ENCODE measurements at places on chromosomes 11 and 22. TPM values are rescaled to one million over a fixed set of nuclear protein-coding genes. Genes with fewer than 3 reads are reported as not detected.
A peak's percentile ranks its signal among the peaks of the same experiment; 100 is the strongest.

The KCNK7 gene
- total RNA-seq = 0.71 TPM

The OSBP2 gene
- 2.1 TPM for total RNA-seq

The PAMR1 gene
- total RNA-seq = 13.0 TPM

The NUCB2 gene
- total RNA-seq = 162 TPM

The PVALB gene
- total RNA-seq = not detected

The TPBGL gene
- total RNA-seq = 0.46 TPM

The ABCC8 gene
- 11.4 TPM for total RNA-seq

The MCHR1 gene
- 0.52 TPM for total RNA-seq

The UVRAG gene
- 27.8 TPM for total RNA-seq

The SLC22A25 gene
- not detected for total RNA-seq

GRCh38 chr11:88814076-88814475 is 251.7 kb downstream of the GRM5 start:
- DNase-seq = no peak

- no peak for DNase-seq
Measured at GRCh38 chr11:41999066-41999465, 539.6 kb upstream of the LRRC4C start.

- peak; percentile 70 for DNase-seq
Measured at GRCh38 chr22:45878901-45879551, 97.9 kb downstream of the WNT7B start.

GRCh38 chr22:49545606-49546005 is 282.1 kb downstream of the BRD1 start:
- no peak for DNase-seq

GRCh38 chr11:125250318-125251213 is 86.0 kb downstream of the PKNOX2 start:
- DNase-seq = peak; percentile 72

DNA sequence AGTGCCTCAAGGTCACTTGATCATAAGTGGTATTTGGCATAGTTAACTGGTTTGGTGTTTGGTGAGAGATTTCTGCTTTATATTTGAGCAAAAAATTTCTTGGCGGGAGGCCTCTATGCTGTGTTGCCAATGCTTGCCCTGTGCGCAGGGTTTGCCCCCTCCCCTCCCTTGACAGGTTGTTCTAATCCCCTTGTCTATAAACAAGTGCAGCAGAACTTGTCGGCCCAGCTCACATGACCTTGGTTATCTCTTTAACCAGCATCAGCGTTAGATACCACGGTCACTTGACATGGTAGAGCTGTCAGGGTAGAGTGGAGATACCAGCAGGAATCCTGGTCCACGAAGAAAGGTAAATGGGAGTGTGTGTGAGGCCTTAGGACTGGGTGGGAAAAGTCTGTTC is 35.6 kb downstream of the MARK2 start:
- peak; percentile 61 for DNase-seq

DNA sequence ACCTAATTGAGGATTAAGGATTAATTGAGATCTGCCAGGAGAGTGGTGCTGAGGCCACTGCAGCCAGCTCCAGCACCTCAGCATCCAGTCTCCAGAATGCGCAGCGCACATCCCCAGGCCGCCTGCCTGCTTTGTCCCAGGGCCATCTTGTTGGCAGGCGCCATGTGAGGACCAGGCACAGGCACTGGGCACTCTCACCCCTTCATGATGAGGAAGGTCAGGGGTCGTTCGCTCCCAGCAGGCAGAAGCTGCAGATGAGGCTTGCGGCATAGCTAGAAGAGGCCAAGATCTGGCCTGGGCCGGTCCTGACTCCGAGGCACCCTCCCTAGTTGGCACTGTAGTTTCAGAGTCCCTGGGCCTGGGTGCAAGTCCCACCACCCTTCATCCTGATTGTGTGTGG is 6.4 kb downstream of the CABP2 start:
- DNase-seq = peak; percentile 52

- DNase-seq = no peak
Measured at GRCh38 chr11:32643526-32643925, 59.9 kb downstream of the EIF3M start.

DNA sequence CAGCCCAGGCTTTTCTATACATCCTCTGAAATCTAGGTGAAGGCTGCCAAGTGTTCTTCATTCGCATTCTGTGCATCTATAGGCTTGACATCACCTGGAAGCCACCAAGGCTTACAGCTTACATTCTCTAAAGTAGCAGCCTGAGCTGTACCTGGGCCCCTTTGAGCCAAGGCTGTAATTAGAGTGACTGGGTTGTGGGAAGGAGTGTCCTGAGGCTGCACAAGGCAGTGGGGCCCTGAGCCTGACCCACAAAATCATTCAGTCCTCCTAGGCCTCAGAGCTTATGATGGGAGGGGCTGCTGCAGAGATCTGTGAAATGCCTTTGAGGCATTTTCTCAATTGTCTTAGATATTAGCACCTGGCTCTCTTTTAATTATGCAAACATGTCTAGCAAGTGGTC is 33.0 kb upstream of the RDX start:
- no peak for DNase-seq

GRCh38 chr11:102467853-102468580 is 15.5 kb upstream of the TMEM123 start:
- no peak for DNase-seq

DNA sequence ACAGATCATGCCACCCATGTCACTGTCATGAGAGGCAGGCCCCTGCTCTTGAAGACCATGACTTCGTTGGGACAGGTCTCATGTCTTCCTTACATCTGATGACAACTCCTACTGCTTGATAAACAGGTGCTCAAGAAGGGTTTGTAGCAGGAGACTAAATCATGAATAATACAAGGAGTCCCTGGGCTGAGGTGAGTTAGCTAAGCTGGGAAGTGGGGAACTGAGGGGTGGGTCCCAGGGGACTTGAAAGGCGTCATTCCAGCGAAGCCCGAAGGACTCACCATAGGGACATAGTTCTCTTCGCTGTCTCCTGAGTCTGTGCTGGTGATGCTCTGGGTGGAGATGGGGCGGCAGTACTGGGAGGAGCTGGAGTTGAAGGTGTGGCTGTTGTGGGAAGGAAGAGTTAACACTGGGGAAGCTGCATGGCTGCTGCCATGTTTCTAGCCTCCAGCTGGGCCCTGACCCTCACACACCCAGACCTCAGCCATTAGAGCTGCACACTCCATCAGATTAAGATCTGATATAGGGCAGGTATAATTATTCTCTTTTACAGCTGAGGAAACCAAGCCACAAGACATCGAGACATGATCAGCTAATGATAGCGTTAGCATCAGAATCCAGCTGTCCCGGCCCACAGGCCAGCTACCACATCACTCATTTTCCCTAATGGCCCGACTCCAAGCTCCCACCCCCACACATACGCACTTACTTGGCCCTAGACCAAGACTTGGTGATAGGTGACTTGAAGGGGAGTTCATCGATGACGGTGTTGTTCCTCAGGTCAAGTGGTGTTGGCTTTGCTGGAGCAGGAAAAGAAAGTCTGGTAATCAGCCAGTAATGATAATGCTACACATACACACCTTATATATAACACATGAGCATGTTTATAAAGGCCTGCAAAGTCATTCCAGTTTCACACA is 32.9 kb downstream of the USP35 start:
- no peak for DNase-seq

DNA sequence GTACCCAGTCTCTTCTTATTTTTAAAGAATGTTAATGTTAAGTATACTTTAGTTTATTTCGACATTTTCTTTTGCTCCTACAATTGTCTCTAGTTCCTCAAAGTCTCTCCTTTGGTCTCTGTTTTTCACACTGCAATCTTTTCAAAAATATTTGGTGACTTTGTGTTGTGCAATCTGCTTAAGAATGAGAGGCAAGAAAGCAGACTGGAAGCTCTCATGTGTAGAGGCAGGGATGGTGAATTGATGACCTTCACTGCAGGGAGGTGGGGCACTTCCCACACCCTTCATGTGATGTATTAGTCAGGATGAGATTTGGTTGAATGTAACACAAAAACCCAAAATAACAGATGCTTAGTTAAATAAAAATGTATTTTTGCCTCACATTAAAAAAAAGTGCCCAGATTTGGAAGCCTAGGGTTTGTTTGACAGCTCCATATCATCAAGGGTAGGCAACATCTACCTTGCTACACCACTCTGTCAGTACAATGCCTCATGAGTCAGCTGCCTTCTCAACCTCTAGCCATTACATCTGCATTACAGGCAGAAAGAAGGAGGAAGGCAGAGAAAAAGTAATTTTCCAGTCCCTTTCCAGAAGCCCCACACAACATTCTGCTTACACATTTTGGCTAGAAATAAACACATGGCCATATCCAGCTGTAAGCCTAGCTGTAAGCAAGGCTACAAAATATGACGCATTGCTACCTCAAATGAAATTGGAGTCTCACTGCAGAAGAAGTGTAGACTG is 3.8 kb upstream of the MMP27 start:
- DNase-seq = no peak

DNA sequence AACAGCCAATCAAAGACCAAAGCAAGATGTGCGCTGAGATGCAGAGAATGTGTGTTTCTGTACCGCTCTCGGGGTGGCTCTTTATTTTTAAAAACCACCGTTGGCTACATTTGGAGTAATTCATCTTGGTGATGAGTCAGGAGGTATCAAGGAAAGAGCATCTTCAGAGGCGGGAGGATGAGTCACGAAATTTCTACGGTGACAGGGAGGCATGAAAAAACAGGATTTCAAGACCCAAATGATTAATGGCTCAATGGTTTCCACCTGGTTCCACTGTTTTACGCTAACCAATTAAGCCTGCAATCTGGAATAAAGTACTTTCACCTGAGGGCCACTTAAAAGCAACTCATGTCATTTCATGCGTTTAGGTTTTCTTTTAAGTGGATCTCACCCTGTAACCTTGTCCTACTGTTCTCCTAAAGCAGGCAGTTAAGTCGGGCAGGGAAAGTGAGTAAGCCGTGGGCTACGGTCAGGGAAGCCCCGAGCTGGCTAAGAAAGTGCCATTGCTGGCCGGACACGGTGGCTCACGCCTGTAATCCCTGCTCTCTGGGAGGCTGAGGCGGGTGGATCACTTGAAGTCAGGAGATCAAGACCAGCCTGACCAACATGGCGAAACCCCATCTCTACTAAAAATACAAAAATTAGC is 74.6 kb downstream of the CELSR1 start:
- DNase-seq = no peak

GRCh38 chr22:21712751-21713427 is 22.7 kb downstream of the YPEL1 start:
- peak; percentile 88 for DNase-seq

GRCh38 chr22:44887941-44888366 is 121.9 kb downstream of the PHF21B start:
- peak; percentile 54 for DNase-seq

DNA sequence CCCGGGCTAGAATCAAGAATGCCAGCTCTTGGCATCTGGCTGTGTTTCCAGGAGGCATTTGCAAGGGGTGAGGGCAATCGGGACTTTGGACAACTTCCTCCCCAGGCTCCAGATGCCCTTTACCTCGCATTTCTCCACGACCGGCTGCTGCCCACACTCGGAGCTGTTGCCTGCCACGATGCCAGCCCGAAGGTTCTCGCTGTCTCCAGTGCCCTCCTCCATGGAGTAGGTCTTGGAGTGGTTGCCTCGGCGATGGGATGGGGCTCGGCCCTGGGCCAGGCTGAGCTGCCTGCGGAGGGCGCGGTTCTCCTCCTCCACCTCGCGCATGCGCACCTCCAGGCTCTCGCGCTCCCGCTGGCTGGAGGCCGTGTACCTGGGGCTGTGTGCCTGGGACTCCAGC is 270.0 kb downstream of the LARGE1 start:
- DNase-seq = no peak

GRCh38 chr11:77747381-77747969 is 73.0 kb downstream of the RSF1 start:
- no peak for DNase-seq

- DNase-seq = no peak
Measured at GRCh38 chr11:12455938-12456337, 78.6 kb downstream of the PARVA start.

DNA sequence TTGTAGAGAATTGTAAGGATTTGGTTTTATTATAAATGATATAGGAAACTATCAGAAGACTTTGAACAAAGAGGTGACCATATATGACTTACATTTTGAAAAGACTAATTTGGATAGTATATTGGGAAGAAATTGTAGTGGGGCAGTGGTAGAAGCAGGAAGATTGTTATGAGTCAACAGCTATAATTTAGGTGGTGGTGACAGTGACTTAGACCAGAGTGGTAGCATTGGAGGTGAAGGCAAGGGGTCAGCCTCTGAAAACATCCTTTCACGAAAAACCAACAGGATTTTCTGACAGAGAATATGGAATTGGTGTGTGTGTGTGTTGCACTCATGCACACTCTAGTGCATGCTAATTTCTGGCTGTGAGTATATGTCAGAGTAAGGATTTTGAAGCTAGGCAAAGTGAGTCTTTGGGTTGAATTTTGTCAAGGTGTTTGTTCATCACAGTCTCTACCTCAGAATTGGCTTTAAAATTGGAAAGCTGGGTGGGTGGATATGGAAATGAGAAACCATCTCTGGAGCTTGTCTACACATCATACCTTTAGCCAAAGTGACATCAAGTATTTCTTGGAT is 8.2 kb upstream of the HBE1 start:
- no peak for DNase-seq

- DNase-seq = no peak
Measured at GRCh38 chr11:77236901-77237300, 64.6 kb downstream of the GDPD4 start.

DNA sequence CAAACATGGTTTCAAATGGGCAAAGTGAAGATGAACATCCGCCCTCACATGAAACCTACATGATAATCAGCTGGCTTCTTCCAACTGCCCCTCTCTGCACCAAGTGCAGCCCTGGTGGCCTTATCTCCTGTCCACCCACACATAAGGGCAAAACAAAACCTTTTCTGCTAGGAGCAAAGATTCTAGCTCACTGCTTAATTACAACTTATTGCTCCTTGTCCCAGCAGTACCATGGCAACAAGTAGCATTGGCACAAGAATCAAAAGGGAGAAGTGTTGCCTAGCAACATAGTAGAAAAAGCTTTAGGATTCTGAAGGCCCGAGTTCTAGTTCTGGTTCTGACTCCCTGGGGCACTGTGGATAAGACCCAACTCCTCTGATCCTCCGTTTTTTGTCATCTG is 68.7 kb upstream of the BMAL1 start:
- DNase-seq = no peak

DNA sequence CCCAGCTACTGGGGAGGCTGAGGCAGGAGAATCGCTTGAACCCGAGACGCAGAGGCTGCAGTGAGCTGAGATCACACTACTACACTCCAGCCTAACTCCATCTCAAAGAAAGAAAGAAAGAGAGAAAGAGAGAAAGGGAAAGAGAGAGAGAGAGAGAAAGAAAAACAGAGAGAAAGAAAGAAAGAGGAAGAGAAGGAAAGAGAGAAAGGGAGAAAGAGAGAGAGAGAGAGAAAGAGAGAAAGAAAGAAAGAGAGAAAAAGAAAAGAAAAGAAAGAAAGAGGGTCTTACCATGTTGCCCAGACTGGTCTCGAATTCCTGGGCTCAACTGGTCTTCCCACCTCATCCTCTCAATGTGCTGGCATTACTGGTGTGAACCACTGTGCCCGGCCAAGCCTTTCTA is 22.3 kb downstream of the FBLN1 start:
- no peak for DNase-seq
